Sigmoid colon (tissue), 7 donors: ENCODE measurements at places on chromosomes 7 and 10. TPM values are rescaled to one million over a fixed set of nuclear protein-coding genes. Genes with fewer than 3 reads are reported as not detected.

GRCh38 chr10:58209669-58210068 is 58.0 kb downstream of the IPMK start:
- DNase-seq = no peak

DNA sequence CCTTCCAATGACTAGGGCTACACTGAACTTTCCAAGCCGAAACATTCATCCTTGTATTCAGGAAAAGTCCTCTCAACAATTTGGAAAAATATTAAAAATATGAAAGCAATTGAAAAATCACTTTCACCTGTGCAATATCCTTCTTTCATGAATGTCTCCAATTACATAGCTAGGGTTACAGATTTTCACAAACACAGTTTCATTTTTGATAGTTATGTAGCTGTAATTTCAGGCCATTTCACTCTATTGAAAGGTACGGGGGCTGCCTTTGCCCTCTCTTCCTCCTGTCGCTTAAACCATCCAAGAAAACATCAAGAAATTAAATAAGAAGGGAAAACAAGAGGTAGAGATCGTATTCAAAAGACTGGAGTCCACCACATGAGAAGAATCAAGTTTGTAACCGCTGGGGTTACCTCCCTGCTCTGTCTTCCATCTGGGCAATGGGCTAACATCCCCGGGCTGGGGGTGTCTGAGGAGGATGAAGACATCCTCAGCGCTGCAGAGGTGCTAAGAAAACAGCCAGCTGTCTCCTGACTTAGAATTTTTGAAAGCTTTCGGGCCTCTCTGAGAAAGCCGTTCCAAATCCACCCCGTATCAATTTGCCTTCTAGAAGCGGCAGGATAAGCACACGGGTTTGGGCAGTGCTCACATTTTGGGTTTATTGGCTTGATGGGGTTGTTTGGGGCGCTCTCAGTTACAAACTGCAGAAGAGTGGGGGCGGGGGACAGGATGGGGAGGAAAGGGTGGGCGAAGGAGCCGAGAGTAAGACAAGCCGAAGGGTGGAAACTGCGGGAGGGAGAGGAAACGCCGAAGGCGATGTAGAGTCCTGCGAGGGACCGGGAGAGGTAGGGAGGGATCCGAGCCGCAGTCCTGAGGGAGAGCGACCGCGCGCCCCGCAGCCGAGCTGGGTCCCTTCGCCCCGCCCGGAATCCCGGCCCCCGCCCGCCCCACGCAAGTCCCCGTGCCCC is 24.3 kb upstream of the VAX1 start:
- DNase-seq = no peak

- no peak for DNase-seq
These were observed 8.8 kb downstream of the GSTO2 start for GRCh38 chr10:104277785-104278184.

The ZCWPW1 gene
- total RNA-seq = 7.8 TPM

DNA sequence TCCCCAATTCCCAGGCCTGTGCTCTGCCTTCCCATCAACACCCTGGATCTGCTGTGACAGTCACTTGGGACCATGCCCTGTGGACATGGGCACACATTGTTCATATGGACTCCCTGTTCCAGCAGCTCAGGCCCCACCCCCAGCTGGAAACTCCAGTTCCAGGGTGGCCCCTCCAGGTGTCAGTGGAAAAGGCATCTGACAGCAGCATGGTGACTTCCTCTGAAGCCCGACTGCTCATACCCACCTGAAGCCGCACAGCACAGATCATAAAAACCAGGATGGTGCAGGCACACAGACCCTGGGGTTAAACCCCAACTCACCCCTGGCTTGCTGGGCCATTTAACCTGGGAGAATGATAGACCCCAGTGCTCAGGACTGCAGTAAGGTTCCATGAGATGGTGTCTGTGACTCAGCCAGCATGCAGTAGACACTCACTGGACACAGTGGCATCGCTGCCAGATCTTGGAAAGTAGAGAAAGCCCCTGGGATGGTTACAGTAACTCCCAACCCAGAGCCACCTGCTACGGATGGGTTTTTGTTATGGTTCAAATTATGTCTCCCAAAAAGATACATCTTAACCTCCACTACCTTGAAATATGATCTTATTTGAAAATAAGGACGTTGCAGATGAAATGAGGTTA is 72.6 kb upstream of the NANOS1 start:
- no peak for DNase-seq

- DNase-seq = no peak
These were observed 529 bp downstream of the ZNF853 start for GRCh38 chr7:6615723-6616555.

DNA sequence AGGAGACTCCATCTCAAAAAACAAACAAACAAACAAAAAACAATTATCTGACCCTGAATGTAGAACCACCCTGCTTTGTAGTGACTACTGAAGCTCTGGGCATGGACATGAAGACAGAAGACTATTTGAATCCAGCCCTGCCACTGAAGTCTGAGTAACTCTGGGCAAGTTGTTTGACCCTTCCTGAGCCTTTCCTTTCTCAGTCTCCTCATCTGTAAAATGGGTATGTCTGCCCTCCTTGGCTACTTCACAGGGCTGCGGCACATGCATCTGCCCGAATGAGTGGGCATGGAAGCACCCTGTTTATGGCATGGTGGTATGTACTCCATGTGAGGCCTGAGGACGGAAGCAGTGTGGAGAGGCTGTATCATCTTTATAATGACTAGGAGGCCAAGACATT is 22.2 kb upstream of the MALSU1 start:
- no peak for DNase-seq

- DNase-seq = no peak
These were observed 106.9 kb upstream of the GNAI1 start for GRCh38 chr7:80027611-80028173.

The ANKRD30A gene
- total RNA-seq = not detected
